ENCODE measurements at places on chromosomes 16 and 17.
A peak's percentile ranks its signal among the peaks of the same experiment; 100 is the strongest.

- no peak for DNase-seq
Measured at GRCh38 chr16:2587891-2588565, 50.2 kb downstream of the PDPK1 start.

- DNase-seq, result no peak
Measured at GRCh38 chr16:21698169-21699032, 34.6 kb downstream of the OTOA start.

DNA sequence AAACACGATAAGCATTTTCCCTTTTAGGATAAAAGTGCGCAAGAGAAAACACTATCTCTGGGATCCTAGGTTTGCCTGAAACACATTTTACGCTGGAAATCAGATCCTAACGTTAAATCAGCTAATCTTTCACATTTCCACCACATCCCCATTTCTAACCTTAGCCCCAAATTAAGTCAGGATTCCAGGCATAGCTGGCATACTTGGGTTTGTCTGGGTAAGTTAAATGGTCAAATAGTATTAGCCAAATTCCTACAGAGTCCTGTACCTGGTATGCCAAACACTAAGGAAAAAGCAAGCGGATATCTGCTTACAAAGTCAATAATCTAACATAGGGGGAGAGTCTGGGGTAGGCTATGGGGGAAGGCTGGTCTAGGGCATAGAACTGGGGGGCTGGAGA is 557.4 kb upstream of the ZFHX3 start:
- DNase-seq, result no peak

- no peak for DNase-seq
Measured at GRCh38 chr17:37256627-37257026, 119.2 kb upstream of the C17orf78 start.

DNA sequence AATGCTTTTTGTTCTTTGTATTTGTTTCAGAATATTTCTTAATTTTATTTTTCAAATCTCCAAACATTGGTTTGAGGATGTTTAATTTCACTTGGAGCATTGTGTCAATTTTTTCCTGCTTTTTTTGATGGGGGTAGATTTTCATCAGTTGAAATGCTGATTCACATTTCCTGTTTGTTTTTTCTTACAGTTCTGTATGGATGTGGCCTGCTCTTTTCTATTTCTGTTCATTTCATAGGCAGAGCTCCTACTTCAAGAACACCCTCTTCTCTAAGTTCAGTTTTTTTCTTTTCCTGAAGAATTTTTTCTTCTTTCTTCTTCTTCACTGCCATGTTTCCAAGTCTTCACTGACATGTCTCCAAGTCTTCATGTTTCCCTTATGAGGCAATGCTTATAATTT is 8.8 kb downstream of the MBTD1 start:
- DNase-seq, result no peak

GRCh38 chr17:9468532-9468931 is 107.1 kb downstream of the STX8 start:
- no peak for DNase-seq

- peak; percentile 98 for DNase-seq
Measured at GRCh38 chr16:67284699-67285646, 5.6 kb downstream of the PLEKHG4 start.

GRCh38 chr16:67265834-67266233 is 13.5 kb upstream of the PLEKHG4 start:
- no peak for DNase-seq

- DNase-seq, result no peak
Measured at GRCh38 chr17:80492343-80493136, 16.1 kb upstream of the NPTX1 start.

GRCh38 chr17:46013127-46013501 is 14.1 kb downstream of the STH start:
- no peak for DNase-seq

DNA sequence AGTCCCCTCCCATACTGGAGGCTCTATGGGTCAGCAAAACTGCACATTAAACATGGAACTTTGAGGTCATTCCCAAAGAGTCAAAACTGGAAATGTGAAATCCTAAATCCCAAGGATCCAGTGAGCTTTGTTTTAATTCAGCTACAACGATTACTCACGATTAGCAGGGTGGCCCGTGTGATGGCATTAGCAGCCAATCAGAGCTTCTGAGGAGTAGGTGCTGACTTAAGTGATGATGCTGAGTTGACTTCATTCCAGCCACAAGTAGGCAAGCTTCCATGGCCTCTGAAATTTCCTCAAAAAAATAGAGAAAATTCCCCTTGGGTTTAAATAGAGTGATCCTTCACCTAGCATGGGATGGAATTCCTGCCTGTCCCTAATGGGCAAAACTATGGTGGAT is 28.1 kb upstream of the BEAN1 start:
- no peak for DNase-seq

DNA sequence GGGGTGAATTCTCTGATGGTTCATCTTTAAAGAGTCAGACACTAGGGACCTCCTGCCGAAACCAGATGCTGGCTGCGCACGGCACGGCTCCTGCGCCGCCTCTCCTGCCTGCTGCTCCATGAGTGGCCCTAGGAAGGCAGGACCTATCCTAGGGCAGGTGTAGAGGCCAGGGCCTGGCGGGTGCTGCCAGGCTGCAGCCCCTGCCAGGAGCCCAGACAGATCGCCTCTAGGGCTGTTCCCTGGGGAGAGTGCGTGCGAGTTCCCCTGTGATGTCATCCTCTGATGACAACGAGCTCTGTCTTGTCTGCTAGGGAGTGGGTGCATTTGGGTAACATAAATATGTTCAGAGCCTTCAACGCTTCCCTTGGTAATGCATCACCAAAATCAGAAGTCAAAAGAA is 23.9 kb downstream of the SLC38A10 start:
- DNase-seq, result no peak

DNA sequence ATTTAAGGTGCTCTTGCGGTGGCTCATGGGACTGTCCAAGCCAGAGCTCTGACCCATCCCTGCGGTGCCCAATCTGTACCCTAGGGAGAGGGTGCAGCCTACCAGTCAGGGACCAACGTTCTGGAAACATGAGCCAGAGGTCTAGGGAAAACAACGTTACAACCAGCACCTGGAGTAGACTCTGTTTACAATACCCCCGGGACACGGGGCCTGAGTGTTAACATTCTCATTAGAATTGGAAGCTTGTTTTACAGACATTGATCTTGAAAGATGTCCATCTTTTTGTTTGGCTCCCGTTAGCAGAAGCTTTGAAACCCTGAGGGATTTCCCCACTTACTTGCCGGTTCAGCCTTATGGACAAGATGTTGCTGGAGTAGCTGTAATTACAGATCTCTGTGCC is 6.9 kb downstream of the WIPI1 start:
- no peak for DNase-seq

DNA sequence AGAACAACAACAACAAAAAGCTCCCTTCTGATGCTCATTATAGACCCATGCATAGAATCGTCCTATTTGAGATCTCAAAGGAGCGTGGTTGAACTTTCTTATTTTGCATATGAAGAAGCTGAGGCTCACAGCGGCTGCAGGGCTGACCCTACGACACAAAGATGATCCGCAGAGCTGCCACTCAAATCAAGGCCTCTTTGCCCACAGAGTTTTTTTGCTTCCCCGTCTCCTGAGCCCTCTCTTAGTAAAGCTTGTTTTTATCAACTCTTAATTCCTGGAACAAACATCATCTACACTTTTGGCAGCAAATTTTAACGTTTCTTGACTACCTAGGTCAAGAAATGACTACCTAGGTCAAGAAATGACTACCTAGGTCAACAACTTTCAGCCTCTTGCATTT is 73.7 kb downstream of the C16orf95 start:
- DNase-seq, result no peak

GRCh38 chr17:29933379-29933778 is 3.4 kb upstream of the SSH2 start:
- DNase-seq, result no peak

DNA sequence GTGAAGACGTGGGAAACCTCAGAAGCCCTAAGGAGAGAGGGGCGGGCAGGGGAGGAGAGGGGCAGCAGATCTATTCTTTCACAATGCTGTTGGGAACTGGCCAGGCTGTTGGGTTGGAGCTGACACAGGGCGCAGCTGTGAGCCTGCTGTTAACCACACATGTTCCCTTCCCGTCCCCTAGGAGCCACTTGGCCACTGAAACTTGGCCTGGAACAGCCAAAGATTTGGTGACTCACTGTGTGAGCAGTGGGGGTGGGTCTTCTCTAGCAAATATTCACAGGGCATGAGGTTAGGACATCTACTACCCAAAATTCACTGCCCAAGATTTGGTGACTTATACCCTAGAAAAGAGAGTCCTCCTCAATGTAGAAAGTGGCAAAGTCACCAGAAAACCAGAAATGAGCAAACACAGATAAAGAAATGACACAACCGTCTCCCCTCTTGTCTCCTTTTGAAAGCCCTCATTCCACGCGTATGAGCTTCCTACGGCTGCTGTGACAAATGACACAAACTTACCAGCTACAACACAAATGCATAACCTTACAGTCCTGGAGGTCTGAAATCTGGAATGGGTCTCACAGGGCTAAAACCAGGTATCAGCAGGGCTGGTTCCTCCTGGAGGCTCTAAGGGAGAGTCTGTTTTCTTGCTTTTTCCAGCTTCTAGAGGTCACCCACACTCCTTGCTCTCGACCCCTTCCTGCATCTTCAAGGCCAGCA is 6.3 kb downstream of the TBC1D16 start:
- DNase-seq, result no peak

DNA sequence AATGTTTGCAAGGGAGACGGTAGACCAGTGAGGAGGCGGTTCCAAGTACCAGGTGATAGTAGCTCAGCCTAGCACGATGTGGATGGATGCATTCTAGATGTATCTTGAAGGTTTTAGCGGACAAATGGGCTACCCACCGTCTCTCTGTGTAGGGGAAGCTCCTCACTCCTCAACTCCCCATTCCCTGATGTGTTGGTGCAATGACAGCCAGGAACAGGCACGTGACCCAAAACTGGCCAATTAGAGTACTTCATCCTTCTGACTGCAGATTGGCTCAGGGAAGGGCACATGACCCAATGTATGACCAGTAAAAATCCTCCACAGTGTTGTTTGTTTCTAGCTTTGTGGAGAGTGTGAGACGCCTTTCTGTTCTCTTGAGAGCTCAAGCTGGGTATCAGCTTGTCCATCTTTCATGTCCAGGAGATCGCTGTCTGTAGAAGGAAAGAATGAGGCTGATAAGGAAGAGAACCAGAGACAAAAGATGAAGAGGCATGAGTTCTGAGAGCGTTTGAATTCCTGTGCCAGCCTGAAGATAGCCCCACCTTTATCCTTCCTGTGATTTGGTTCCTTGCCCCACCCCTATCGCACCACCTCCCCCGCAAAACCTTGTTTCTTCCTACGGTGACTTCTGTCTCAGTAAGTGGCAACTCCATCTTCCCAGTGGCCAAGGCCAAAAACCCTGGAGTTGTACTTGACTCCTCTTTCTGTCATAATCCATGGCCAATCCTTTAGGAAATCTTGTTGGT is 2.3 kb upstream of the BORCS6 start:
- DNase-seq, result no peak

DNA sequence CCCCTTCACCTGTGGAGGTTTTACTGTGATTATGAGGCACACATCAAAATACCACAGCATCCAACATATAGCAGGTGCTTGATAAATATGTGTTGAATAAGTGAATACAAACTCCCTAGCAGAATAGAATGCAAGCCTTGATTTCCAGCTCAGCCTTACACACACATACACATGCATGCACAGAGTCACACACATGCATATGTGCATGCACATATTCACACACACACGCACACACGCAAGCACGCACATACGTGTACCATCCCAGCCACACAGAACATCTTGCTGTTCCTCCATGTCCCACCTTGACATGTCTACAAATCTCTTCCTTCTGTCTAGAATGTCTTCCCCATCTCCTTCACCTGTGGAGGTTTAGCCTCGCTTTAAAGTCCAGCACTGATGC is 160.1 kb downstream of the GRIN2A start:
- DNase-seq, result no peak

DNA sequence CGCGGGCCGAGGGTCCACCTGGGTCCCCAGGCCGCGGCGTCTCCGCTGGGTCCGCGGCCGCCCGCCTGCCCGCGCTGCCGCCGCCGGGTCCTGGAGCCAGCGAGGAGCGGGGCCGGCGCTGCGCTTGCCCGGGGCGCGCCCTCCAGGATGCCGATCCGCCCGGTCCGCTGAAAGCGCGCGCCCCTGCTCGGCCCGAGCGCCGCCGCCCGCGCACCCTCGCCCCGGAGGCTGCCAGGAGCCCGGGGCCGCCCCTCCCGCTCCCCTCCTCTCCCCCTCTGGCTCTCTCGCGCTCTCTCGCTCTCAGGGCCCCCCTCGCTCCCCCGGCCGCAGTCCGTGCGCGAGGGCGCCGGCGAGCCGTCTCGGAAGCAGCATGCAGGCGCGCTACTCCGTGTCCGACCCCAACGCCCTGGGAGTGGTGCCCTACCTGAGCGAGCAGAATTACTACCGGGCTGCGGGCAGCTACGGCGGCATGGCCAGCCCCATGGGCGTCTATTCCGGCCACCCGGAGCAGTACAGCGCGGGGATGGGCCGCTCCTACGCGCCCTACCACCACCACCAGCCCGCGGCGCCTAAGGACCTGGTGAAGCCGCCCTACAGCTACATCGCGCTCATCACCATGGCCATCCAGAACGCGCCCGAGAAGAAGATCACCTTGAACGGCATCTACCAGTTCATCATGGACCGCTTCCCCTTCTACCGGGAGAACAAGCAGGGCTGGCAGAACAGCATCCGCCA is 504 bp downstream of the FOXC2 start:
- no peak for DNase-seq

GRCh38 chr16:86761111-86762031 is 183.0 kb downstream of the FOXL1 start:
- peak; percentile 59 for DNase-seq

DNA sequence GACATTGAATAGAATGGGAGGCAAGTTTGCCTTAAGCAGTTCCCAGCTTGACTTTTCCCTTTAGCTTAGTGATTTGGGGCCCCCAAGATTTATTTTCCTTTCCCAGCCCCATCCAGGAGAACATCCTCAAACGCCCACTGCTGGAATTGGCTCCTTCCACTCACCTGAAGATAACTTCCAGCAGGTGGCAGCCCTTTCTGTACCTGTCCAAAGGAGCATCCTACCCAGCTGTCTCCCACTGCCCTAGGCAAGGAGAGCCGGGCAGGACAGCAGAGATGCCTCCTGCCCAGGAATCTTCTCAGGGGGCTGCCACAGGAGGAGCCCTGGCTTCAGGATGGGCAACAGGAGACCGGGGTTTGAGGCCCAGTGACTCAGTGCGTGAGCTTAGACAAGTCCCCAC is 6.4 kb downstream of the CACNG5 start:
- DNase-seq, result no peak

GRCh38 chr16:46583036-46583435 is 38.1 kb downstream of the SHCBP1 start:
- DNase-seq, result no peak

- no peak for DNase-seq
Measured at GRCh38 chr17:66667491-66668030, 167.4 kb upstream of the CACNG5 start.

- DNase-seq, result no peak
Measured at GRCh38 chr16:64809876-64810629, 311.8 kb downstream of the CDH11 start.
